ENCODE measurements at places on chromosomes 1 and 21.

DNA sequence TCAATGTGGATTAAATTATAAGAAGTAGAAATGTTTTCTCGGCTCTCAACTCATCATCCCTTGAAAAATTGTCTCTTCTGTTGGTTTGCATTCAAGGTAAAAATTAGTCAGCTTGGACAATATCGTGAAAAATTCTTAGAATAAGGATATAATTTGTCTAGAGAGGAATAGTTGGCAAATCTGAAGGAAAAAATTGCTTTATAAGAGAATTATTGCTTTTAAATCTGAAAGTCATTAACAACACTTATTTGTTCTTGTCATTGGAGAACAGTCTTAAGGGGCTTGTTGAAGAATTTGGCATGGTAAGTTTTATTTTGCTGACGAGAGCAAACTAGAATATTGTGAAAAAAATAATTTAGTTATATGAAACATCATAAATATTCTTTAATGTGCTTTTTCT, 26.4 kb downstream of the ANGPTL1 start:
- no peak for DNase-seq

GRCh38 chr1:33640114-33640660, 167.7 kb downstream of the ZSCAN20 start:
- peak; percentile 8 for DNase-seq

DNA sequence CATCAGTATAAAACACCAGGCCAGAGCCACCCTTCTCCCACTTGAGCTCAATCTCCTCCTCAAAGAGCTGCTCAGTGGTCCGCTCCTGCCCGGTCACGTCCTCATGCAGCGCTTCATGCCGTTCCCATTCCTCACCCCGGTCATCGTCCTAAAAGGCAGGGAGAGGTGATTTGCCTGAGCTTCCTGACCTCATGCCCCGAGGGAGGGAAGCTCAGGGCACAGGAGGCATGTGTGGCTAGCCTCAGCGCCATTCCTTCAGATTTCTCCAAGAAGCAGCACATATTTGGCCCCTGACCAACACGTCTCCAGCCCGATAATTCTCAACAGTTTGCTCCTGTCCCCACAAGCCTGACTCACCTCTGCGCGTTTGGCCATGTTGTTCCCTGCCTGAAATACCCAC, 4.2 kb upstream of the GPN2 start:
- DNase-seq, result no peak

DNA sequence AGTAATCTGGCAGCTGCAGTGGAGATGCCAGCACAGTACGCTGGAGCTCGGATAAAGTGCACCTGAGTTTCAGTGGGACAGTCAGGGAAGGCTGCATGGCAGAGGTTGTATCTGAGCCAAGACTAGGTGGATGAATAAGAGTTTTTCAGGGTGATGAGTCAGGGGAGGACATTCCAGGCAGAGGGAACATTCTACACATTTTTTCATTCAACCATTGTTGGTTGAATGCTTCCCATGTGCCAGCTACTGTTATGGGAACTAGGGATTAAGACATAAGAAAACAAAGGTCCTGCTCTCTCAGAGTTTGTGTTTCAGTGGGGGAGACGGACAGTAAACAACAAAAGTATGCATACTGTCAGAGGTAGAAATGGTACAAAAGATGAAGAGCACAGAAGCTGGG, 5.2 kb downstream of the LEPR start:
- DNase-seq, result no peak

DNA sequence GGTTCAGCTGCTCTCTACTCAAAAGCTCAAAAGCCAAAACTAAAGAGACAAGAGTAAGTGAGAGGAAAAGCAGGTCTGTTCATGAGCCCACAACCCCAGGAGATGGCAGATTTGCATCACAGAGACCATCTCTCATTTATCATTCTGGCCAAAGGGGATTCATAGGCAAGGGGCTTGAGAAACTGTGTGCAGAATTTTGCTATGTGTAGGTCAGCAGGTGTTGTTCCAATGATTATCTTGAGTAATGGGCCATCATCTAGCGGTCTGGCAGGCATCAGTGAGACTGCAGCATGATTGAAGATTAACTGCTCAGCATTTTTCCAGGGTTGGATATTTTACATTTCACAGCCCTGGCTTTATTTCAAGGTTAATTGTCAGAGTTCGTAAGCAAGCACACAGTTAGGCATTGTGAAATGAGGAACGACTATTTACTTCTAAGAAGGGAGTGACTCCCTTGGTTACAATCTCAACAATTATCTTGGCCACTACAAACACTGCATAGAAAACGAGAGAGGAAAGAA, 1204.6 kb upstream of the TMPRSS15 start:
- no peak for DNase-seq

GRCh38 chr1:70204600-70204999, 779 bp downstream of the LRRC40 start:
- DNase-seq, result no peak

DNA sequence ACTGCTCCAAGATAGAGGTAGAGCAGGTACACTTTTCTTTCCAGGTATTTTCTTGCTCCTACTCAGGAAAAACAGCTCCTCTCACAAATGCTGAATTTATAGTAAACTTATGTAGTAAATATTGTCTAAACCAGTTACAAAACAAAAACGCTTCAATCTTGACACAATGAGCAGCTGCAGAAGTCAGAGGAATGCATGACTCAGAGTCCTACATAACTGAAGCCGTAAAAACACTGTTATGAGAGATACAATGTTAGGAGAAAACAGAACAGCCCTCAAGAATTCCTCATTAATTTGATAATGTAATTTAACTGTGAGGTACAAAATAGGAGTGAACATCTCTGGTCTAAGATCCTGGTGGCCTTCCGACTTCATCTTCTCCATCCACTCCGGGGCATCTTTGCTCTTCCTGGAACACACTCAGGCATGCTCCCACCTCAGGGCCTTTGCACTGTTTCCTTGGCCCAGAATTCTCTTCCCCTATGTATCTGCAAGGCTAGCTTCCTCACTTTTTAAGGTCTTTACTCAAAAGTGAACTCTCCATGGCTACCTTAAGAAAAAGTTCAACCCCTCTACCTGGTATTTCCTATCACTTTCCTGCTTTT, 138.5 kb downstream of the SLC45A1 start:
- no peak for DNase-seq

GRCh38 chr1:41581216-41582003, 96.9 kb upstream of the EDN2 start:
- no peak for DNase-seq

GRCh38 chr1:30720271-30721223, 2.8 kb downstream of the MATN1 start:
- no peak for DNase-seq

DNA sequence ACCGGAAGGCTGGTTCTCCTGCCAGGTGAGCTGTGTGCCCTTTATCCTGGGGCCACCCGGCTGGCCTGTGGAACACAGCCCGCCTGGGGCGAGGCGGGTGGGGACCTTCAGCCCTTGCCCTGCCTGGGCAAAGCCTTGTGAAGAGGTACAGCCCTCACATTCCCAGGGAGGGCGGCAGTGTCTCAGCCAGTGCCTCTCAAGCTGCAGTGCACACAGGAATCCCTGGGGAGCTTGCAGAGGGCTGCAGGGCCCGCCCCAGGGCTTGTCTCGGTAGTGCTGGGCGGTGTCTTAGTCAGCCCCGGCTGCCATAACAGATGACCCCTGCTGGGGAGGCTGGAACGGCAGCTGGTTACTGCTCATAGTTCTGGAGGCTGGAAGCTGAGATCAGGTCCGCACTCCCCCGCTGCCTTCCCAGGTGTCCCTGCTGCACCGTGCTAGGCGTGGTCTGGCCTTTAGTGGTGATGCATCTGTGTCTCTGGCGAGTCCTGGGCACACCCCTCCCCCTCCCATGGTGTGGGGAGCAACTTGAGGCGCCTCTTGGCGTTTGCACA, 12.6 kb downstream of the DFFB start:
- no peak for DNase-seq

DNA sequence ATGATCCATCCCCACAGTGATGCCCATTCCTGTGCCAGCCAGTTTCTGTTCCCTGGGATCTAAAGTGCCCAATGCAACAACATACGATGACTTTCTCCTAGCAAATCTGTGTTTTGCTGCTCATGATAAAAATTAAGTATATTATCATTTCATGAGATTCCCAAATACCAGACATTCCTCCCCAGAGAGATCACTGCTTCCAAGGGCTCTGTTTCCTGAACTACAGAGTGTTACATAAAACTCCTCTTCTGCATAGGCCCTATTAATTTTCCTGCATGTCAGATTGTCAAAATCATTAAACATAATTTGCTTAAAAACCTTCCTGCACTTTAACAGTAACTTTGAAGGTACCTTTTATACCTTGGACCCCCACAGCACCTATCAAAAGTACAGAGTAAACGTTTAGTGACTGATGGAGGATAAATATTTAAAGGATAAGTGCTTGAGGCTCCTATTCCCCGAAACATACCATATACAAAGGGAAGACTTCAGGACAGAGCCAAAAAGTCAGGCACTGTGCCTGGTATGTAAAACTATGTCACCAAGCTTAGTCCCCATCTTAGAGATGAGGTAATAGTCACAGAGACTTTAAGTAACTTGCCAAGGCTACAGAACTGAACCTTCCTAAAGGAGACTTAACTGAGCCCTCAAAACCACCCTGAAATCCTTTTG, 50.2 kb downstream of the SLC25A24 start:
- no peak for DNase-seq

- no peak for DNase-seq
Observed at GRCh38 chr21:16389643-16390042, 659.9 kb downstream of the USP25 start.

GRCh38 chr1:112887599-112888283, 68.3 kb downstream of the SLC16A1 start:
- DNase-seq, result no peak

DNA sequence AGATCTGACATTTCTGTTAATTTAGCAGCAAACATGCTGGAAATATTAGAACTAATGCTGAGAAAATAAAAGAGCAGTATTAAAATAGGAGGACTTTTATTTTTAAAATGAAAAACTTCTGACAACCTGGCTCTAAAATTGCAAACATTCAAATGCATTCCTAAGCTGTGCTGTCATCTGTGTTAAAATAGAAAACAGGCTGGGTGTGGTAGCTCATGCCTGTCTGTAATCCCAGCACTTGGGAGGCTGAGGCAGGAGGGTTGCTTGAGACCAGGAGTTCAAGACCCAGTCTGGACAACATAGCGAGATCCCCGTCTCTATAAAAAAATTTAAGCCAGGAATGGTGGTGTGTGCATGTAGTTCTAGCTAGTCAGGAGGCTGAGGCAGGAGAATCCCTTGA, 44.6 kb downstream of the MIGA1 start:
- no peak for DNase-seq

DNA sequence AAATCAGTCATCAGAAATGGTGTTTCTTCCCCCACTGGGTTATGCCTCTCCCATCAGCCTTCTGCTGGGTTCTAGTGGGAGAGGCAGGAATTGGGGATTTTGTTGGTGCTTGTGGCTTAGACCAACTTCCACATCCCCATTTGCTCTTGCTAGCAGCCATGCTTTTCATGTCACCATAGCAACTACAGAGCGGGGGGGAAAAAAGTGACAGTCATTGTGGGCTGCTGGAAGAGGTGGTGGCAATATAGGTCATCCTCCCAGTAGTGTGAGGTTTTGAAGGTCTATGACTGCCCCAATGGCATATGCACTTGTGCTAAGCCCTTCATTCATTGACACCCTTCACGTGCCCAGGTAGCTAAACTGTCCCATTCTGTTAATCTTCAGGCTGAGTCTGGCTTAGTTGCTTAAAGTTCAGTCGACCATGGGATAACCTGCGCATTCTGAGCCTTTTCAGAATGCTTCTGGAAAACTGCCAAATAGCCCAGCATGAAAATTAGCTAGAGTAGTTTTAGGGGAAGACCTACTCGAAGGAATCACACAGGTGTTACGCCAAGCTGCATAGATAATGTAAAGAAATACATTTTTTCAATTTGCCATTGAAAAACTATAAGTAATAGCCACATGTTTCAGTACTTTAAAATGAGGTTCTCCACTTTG, 53.7 kb upstream of the ZNF326 start:
- no peak for DNase-seq

DNA sequence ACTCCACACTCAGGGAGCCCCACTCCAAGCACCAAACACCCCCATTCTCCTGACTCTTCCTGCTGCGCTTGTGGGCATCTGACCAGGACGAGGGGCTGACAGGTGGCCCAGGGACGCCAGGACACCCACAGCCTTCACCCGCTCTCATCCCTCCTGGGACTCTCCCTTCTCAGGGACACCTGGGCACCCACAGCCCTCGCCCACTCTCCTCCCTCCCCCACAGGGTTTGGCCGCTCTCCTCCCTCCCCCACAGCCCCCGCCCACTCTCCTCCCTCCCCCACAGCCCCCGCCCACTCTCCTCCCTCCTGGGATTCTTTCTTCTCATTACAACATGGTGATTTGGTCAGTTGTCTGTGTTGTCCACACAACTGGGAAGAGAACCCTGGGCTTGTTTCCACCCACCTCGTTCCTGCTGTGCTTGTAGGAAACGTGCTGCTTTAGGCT, 43.4 kb downstream of the PRDM15 start:
- no peak for DNase-seq

DNA sequence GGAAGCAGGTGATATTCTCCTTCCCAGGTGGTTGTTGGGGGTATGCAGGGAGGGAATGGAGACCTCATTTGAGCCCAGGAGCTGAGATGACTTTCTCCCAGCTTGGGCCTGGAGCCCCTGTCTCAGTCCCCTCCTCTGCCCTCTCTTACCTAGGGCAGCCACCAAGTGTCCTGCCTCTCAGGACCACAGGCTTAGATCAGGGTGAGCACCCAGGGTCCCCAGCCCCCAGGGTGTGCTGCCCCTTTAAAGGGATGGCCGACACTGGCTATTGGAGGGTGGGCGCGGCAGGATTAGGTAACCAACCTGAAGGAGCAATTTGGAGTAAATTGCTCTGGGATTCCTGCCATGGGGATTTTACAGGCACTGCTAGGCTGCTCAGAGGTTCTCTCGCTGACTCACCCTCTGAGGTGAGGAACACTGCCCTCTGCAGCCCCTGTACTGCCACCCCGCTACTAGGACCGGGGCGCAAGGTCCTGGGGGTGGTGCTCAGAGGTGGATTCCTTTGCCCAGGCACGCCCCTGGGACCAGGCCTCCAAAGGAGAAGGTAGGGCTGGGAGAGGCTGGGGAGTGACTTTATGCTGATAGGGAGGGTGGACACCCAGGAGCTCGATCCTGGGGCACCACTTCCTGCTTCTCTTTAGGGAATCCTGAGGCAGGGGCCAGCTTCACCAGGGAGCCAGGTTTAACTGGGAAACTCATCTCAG, 1.5 kb downstream of the RPS6KA1 start:
- DNase-seq, result no peak

GRCh38 chr1:1004780-1005697, 5.1 kb upstream of the HES4 start:
- DNase-seq, result no peak

GRCh38 chr1:229111703-229112319, 159.1 kb upstream of the RAB4A start:
- DNase-seq, result no peak

- DNase-seq, result no peak
Observed at GRCh38 chr1:208107425-208108212, 136.6 kb downstream of the PLXNA2 start.

DNA sequence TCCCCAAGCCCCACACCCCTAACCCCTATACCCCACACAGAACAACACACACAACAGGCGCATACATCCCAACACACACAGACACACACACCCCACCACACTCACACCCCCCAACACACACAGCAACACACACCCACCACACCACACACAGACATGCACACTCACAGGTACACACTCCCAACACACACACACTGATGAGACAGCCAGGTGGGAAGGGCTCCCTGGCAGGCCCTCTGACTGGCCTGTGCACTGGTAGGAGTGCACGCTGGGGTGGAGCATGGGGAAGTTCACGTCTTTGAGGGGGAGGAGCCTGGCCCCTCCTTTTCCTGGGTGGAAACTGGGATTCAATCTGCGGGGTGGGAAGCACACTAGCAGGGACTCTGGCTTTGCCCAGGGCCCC, 116.7 kb downstream of the RHOU start:
- DNase-seq, result no peak
